Activated T-helper 1 cell treated with anti-CD3 and anti-CD28 coated beads, Interleukin-12 subunit alpha, Interleukin-12 subunit beta, Interleukin-2, Interleukin-4 antibody, amounts not matched to agents 30 ng/mL and 10 ng/mL and 1 ng/mL, durations not matched to agents 14 hours and 24 hours and 36 hours (primary cell): ENCODE measurements at places on chromosomes 2 and 18. TPM values are rescaled to one million over a fixed set of nuclear protein-coding genes. Genes with fewer than 3 reads are reported as not detected.
A peak's percentile ranks its signal among the peaks of the same experiment; 100 is the strongest.

UBE2F gene
- total RNA-seq, result 121 TPM in 2 replicates

DNA sequence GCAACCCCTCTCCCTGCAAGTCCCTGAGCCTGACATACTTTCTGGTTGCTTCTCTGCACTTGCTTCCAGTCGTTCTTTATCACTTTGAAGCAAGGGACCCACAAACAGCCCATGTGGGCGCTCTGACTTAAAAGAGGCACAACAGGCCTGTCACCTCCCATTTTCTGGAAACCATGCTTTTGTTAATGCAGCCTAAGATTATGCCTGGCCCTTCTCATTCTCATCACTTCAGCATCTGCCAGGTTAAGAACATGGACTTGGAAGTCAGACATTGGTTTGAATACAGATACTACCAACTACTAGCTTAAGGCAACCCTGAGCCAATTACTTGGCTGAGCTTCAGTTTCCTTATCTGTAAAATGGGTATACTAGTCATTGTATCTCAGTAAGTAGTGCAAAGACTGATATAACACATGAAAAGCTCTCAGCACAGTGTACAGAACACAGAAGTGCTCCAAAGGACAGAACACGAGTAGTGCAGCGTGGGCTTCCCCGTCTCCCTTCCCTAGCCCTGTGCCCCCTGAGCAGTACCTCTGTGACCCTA lies 141.4 kb downstream of the TNS1 start:
- no peak for DNase-seq

- DNase-seq, result no peak
Measured at GRCh38 chr18:8701546-8702118, 3.7 kb upstream of the MTCL1 start.

DNA sequence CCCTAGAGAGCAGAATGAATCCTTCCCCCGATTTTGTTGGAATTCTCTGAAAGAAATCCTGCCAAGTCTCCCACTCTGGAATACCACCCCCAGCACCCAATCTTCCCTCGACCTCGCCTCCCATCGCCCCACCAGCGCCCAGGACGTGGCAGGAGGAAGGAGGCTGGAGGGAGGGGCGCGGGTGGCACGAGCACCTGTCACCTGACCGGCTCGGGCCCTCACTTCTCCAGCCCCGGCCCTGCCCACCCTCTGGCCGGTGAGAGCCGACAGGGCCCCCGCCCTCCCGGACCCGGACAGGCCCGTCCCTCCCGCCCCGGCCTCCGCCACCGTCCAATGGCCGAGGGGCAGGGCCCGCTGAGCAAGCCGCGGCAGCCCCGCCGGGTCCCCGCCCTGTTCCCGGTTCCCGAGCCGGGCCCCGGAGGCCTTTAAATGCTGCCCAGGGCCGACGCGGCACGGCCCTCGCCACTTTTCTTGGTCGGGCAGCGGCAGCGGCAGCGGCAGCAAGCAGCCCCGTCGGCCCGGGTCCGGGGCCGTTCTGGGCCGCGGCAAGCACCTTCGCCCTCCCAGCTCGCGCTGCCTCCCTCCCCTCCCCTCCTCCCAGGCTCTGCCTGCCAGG lies at the start of gene LGALSL:
Gene LGALSL (plus strand): TSS at position 393 of the 616 bp plus-strand sequence. CDS start 384 bp downstream, outside the sequence.
- peak; percentile 17 for DNase-seq

- no peak for DNase-seq
Measured at GRCh38 chr2:223920109-223920508, 25.0 kb downstream of the WDFY1 start.

DNA sequence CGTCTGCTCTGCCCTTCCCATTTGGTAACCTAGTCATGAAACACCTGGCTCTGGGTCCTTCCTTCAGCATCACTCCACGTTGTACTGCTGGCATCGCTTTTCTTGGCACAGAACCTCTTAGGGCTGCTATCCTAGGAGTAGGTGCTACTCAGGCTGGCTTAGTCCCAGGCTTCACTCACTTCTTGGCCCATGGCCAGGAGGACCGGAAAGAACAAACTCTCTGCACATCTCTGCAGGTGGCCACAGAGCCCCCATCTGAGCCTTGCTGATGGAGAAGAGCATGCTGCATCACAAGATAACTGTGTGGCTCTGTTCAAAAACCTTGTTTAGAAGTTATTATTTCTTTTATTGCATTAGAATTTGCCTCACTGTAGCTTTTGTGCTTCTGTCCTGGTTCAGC lies 447.2 kb upstream of the TNP1 start:
- DNase-seq, result no peak

DNA sequence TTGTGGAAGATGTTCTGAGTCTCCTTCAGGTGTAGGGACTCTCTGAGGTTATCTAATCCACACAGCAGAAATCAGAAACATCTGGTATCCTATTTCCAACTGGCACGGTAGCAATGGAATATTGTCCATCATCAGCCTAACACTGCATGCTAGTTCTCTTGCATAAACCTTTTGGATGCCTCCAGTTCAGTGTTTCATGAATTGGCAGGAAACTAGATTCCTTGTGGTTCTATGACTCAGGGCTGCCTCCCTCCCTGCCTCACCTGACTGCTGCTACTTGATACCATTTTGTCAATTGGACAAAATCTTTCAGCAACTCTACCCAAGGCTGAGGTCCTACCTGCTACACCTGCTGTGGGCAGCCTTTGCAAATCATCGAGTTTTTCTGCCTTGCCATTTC lies 130.9 kb downstream of the TPGS2 start:
- no peak for DNase-seq

GRCh38 chr18:56469582-56469981 lies 168.8 kb downstream of the TXNL1 start:
- DNase-seq, result no peak

DNA sequence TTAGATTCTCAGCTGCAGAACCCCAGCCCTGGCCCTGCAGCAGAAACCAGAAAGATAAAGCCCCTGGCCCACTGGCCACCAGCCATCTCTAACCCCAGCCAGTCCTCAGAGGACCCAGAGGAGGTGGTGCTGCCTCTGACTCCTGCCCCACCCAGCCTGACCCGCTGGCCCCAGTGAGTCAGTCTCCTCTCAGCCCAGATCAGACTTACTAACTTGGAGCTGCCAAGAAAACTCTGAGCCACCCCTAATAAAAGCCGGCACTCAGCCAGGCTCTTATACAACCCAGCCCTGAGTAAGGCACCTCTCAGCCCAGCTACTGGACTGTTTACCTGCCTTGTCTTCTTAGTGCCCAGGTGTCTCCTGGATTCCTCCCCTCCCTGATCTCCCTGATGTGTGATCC lies 2.0 kb downstream of the SLC14A2 start:
- DNase-seq, result no peak

DNA sequence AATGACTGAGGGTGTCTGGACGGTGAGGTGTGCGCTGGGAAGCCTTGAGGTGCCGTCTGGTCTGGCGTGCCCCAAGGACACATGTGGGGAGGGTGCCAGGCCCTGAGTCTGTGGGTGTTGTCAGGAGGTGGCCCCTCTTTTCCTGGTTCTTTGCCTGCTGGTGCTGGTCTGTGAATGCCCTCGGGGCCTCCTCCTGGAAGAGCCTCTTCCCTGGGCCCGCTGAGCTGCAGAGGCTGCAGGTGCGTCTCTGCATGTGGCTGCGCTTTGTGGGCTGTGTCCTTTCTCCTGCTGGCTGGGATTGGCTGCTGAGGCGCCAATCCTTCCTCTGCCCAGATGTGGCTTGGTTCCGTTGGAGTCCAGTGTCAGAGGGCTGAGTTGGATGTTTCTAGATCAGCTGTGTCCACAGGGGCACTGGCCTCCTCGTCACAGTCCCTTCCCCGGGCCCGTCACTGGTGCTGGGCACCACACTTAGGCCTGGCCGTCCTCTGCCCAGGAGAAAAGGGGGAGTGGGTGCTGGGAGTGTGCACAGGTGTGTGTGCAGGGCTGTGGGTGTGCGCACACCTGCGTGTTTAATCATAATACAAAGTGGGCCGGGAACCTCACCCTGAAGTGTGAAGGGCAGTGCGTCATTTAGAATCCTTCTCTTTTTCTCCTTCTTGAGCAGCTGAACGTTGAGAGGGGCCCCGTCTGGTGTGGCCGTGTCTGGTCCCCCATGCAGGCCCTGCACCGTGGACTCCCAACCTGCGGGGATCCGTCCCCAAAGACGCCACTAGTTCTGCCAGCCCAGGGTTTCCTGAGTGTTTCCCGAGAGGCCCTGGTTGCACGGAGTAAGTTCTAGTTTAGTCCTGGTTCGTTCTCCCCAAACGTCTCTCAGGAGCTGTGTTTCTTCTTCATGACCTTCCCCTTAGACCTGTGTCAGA lies 35.5 kb downstream of the RTP5 start:
- DNase-seq, result no peak

CXCR1 gene
- total RNA-seq, result not detected in 2 replicates

- no peak for DNase-seq
Measured at GRCh38 chr18:34806527-34806926, 96.4 kb downstream of the DTNA start.

TDRD15 gene
- total RNA-seq, result not detected in 2 replicates

TXNDC2 gene
- total RNA-seq, result 0.26 TPM in 1 of 2 replicates, not detected in the other

GRP gene
- total RNA-seq, result not detected in 2 replicates

GRCh38 chr2:213148572-213149261 lies 2.7 kb downstream of the IKZF2 start:
- no peak for DNase-seq

DNA sequence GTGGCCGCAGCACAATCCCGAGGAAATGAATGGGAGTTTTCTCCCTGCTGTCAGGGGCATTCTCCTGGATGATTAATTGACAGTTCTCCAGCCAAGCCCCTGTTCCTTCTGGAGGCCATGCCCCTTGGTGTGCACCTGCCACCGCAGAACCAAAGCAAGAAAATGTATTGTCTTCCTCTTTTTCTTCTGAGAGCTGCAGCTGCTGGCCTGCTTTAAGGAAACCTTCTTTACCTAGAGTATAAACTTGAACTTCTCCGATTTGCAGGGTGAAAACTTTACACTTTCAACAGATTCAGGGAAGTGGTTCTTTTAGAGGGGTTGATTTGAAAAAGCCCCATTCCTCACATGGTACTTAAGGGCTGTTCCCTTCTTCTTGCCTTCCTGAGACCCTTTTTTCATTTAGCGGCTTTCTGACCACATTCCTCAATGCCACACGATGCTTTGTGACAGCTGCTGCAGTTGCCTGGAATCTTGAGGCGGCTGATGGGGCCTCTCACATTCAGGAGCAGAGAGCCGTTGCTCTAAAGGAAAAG lies 402.8 kb downstream of the TXNL1 start:
- DNase-seq, result no peak

GRCh38 chr2:207747653-207748560 lies 21.8 kb downstream of the FZD5 start:
- no peak for DNase-seq

DNA sequence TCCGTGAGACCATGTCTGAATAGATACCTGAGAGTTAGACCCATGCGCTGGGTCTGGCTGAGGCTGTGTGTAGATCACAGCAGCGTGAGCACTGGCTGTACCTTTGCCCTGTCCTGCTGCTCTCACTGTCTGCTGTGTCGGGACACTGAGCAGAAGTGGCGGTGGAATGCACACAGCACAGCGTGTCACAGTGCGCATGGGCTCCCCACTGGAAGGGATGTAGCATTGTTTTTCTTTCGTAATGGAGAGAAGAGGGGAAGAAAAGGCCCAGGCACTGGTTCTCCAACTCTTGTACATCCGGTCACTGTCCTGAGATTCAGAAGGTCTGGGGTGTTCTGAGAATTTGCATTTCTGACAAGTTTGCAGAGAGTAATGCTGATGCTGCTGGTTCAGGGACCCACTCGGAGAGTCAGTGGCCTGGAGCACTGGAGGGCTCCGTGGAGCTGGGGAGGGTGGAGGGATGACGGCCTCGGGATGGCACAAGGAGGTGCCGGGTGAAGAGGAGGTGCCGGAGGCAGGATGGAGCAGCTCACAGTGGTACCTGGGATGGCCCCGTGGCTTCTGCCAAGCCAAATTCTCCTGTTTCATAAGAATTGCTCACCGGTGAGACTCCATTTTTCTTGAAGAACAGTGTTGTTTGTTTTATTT lies 252.8 kb downstream of the LDLRAD4 start:
- DNase-seq, result no peak

CNDP1 gene
- total RNA-seq, result not detected in 2 replicates

DNA sequence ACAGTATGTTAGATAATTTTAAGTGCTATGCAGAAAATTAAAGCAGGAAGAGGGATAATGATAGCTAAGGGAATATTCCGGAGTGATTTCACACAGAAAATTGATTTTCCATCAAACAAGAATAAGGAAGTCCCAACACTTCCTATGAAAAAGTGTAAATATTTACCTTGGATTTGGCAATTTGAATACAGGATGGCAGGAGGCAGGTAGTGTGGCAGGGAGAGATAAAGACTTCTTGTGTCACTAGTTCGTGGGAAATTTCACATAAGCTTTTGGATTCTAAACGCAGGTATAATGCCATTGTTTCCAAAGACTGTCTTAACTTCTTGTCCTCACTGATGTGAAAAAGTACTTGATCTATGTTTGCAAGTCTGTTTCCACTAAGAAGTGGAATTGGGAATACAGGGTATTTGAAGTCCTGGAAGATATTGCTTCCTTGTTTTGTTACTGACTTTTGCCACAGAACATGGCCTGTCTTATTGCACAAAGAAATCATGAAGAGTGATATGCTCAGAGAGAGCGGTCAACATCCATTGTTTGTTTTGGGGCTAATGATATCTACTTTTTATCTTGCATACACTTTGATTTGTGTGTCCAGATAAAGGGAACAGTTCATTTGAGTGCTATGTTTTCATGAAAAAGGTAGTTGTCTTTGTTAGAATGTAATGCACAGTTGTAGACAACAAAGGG lies 1216.1 kb upstream of the FAM98A start:
- DNase-seq, result no peak

DNA sequence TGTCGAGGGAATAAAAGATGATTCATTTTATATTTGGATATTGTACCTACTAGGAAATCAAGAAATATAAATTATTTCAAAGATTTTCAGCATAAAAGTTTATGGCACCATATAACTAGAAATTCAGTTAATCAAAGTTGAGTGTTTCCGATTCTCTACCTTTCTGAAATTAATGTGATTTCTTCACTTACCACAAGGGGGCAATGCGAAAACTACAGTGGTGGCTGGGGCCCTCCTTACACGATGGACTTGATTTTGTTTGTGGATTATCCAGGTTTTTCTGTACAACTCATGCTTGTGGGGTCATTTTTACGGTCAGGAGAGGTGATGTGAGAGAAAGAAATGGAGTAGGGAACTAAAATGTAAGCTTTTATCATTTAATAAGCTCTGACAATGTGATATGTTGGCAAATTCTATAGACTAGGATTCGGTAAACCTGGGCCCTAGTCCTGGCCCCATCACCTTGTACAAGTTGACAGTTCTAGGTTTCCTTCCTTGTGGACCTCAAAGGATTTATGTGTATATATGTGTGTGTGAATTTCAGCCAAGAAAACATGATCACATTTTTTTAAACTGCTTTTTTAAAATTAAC lies 47.6 kb downstream of the G6PC2 start:
- DNase-seq, result no peak
